ENCODE measurements at places on chromosomes 3 and 15.

- DNase-seq: no peak
Measured at GRCh38 chr3:189056646-189057335, 115.0 kb upstream of the TPRG1 start.

- no peak for DNase-seq
Measured at GRCh38 chr3:120144267-120144666, 50.0 kb upstream of the GSK3B start.

DNA sequence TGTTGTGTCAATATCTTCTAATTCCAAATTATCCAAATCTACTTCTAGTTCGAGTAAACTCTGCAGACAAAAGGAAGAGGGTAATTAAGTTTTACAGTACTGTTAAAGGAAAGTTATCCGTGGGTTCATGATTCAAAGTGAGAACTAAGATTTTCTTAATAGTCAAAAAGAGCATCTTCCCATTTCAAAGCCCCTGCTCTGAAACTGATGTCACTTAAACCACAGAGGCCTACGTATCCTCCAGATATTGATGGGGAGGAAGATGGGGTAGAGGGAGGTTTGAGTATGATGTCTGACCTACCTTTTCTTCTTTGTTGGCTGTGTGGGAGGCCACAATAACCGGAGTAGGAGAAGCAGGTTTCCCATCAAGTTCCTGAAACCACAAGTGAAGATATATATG, 14.1 kb downstream of the MRPS22 start:
- peak; percentile 48 for DNase-seq

DNA sequence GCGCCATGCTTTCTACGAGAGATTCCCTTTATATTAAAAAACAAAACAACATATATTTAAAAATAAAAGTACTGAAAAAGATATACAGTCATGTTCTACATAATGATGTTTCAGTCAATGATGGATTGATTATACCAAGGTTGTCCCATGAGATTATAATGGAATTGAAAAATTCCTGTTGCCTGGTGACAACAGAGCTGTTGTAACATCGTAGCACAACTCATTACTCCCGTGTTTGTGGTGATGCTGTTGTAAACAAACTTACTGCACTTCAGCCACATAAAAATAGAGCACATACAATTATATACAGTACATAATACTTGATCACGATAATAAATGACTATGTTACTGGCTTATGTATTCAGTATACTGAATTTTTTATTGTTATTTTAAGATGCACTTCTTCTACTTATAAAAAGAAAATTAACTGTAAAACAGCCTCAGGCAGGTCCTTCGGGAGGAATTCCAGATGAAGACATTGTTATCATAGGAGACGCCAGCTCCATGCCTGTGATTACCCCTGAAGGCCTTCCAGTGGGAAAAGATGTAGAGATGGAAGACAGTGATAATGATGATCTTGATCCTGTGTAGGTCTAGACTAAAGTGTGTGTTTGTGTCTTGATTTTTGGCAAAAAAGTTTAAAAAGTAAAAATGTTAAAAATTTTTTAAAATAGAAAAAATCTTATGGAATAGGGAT, 11.7 kb downstream of the CCR1 start:
- DNase-seq: no peak

DNA sequence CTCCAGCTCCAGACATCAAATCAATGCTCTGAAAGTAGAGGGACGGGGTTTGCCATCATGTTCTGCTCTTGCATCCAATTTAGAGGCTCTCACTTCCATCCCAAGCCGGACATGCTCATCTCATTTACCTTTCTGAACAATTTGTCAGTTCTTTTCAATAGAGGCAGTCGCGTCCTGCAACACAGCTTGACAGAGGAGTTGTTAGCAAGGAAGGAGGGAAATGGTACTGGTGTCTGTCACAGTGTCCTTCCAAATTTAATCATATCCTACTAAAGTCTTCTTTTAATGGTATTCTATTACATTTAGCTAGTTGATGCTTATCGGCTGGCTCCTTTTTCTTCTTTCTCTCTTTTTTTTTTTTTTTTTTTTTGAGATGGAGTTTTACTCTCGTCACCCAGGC, 45.6 kb downstream of the HHLA2 start:
- DNase-seq: no peak

DNA sequence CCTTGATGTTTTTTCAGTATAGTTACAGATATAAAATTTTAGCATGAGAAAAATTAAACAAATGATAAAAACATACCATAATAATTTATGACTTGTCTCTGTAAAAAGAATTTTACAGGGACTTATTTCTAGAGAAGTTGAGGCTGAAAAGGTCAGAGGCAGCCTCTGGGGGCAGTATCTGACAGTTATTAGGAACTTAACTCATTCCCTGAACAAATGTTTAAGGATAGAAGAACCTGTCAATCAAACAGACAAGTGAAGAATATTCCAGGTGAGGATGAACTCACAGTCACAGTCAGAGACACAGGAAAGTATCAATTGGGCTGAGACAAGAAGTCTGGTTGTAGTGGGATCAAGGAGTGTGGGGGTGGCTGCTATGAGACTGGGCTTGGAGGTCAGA, 7.3 kb downstream of the MYLK start:
- no peak for DNase-seq

DNA sequence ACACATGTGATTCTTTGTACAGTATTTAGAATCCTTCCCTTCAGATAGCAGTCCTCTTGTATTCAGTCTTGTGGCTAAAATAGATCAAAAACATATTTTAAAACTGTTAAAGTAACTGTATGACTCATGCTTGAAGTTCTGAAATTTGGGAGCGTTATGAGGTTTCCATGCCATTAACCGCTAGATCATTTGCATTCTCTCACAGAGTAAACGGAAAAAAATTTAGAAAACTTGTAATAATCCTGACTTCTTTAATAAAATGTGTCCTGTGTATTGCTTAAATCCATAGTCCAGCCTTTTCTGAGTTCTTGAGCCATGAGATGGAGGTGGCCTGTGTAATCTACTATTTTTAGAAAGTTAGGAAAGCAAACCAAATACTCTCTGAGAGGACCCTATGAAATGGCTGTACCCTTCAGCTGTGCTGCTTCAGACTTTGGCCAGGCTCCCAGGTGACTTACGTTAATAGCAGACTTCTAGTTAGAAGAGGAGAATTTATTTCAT, 33.8 kb downstream of the MBNL1 start:
- DNase-seq: no peak

- DNase-seq: no peak
Measured at GRCh38 chr3:62837145-62837787, 38.0 kb downstream of the CADPS start.

GRCh38 chr15:72592676-72593075, 61.8 kb upstream of the GOLGA6B start:
- DNase-seq: no peak

GRCh38 chr3:106963442-106963841, 413.8 kb upstream of the CCDC54 start:
- DNase-seq: no peak

GRCh38 chr3:12896063-12896985, 55.0 kb upstream of the RPL32 start:
- DNase-seq: no peak

DNA sequence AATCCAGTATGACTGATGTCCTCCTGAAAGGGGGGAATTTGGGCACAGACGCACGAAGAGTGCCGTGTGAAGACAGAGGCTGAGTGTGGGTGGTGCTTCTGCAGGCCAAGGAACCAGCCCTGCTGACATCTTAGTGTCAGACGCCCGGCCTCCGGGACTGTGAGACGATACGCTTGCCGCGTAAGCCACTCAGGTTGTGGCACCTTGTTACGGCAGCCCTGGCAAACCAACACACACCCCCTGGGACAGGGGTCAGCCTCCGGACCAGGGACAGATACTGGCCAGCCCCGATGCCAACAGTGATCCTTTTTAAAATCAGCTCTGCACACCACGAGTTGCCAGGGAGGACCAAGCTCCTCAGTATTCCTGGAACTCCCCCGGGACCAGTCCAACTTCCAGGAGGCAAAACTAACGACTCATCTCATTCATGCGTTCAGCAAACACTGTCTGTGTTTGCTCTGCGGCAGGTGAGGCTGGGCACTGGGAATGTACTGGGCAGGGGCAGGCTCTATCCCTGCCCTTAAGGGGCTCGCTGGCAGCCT, 21.2 kb upstream of the PIGZ start:
- no peak for DNase-seq

DNA sequence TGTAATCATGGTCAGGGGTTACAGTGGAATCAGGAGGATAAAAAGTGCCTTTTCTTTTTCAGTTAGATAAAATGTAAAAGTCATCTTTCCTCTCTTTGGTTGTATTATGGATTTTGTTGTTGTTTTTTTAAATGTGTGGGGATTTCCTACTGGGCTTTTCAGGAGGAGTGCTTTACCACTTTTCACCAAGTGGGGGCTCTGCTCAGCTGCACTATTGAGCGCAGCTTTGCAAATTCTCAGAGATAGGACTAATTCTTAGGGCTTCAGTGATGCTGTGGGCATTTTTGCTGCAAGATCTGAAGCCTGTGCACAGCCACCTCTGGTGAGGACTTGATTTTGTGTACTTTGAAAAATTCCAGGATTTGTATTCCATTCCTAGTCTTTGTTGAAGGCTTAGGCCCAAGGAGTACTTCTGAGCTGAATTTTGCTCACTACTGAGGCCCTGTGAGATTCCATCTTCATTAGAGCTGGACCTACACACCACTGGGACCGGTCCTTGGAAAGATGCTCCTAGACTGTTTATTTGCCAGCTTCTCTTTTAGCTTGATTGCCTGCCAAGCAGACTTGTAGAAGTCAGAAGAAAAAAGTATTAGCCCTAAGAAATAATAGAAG, 7.5 kb downstream of the GNB5 start:
- DNase-seq: no peak

DNA sequence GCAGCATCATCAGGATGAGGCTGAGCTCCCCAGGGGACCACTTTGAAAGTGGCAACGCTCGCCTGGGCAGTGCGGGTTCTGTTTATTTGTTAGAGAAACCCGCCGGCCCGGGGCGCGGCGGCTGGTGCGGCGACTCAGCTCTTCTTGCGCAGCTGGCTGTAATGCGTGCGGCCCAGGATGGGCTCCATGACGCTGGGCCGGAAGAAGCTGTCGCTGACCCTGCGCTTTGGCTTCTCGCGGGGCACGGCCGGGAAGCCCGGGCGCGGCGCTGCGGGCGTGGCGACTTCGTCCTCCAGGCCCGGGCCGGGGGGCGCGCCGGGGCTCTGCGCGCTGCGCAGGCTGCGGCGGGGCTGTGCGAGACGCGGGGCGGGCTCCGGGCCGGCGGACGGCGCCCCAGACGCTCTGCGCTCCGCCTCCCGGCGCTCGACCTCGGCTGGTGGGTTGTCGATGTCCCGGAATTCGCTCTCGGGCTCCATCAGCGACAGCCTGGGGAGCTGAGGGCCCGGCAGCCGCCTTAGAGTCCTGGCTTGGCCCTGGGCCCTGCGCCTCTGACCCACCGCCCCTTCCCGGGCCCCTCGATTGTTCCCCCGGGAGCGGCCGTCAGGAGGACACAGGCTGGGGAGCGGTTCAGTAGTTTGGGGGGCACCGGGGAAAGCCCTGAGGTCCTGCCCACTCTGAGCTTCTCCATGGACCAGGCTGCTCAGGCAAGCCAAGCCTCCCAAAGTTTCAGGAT, 10.3 kb upstream of the KIF7 start:
- peak; percentile 29 for DNase-seq

- DNase-seq: no peak
Measured at GRCh38 chr3:111069974-111070771, 1.4 kb upstream of the NECTIN3 start.

- no peak for DNase-seq
Measured at GRCh38 chr3:157368171-157368570, 68.5 kb upstream of the PTX3 start.

DNA sequence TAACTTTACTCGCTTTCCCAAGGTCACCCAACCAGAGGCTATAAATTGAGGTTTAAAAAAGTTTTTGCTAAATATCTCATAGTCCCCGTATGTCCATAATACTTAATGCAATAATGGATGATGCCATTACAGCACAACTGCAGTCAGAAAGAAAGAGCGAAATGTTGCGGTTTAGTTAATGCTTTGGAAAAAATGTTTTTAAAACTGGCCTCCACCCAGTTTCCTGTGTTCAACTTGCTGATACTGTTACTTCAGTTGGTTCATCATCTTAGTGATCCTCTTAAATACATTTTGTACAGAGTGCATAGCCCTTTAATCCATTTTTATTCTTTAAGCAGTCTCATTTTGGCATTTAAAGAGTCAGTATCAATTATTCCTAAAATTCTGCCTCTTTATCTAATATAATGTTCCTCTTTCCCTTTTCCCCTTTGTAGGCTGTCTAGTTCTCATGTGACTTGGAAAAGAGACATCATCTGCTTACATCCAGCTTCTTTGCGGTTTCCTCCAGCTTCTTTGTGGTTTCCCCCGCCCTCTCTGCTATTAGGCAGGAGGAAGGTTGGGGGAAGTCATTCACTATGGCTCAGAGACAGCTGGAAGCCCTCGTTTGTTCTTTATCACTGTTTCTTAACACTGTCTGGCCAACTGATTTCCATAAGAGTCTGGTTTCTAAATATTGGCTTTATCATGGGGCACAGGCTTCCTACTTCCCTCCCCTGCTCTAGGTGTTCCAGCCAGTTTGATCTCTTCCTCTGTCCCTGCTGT, 154.3 kb downstream of the GOLIM4 start:
- no peak for DNase-seq

DNA sequence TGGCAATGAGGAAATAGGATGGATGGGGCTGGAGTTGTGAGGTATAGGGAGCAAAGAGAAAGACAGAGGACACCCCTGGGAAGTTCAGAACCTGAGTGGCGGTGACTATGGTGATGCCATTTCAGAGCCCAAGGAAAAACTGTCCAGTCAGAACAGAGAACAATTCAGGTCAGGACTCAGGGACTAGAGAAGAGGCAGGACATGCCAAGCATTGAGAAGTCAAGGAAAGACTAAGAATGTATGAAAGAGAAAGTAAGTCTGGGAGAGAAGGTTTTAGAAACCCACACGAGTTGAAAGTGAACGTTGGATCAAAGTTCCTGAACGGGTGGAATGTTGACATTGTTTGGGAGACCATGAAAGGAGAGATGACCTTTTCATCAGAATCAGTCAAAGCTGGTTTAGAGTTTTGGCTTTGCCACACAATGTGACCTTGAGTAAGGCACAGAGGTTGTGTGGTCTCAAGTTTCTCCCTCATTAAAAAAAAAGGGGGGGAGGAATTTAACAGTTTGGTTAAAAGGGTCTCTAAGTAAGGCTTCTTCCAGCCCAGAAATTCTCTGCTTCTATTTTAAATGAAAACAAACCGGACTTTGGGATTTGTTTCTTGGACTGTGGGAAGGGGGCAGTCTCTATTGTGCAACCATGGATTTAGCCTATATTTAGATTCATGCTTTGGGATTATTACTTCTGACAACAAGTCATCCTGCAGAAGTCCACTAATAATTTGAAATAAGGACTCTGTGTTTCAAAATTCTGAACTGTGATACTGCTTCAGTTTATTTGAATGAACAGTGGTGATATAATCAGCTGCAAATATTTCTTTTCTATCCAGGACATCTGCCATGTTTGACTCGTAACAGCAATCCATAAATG, 315.9 kb upstream of the TBL1XR1 start:
- no peak for DNase-seq

Measured in T-helper 2 cell treated with Interferon-gamma antibody and Interleukin-4, amounts not matched to agents 5 μg/mL and 100 μg/mL, for 36 hours (primary cell).